Activated CD4-positive, alpha-beta memory T cell treated with anti-CD3 and anti-CD28 coated beads for 36 hours (primary cell): ENCODE measurements at places on chromosomes 4 and X. TPM values are rescaled to one million over a fixed set of nuclear protein-coding genes. Genes with fewer than 3 reads are reported as not detected.

Gene LUZP4
- total RNA-seq, result not detected

Gene ARHGAP24
- not detected for total RNA-seq

Gene UCP1
- total RNA-seq, result not detected

Gene ZBTB33
- 14.0 TPM for total RNA-seq

Gene TEX13D
- total RNA-seq, result 0.10 TPM

Gene SH3D19
- total RNA-seq, result not detected

Gene IL2
- total RNA-seq, result 165 TPM

Gene F9
- total RNA-seq, result not detected

Gene DGAT2L6
- total RNA-seq, result not detected

Gene PDGFRA
- not detected for total RNA-seq

Gene FAM241A
- total RNA-seq, result 3.1 TPM

Gene HSPA4L
- 3.0 TPM for total RNA-seq

Gene TMPRSS11B
- not detected for total RNA-seq

Gene TEX13C
- not detected for total RNA-seq

Gene UGT2B15
- not detected for total RNA-seq

Gene NDST3
- total RNA-seq, result not detected

Gene CCDC110
- 0.26 TPM for total RNA-seq

Gene SOX3
- not detected for total RNA-seq

Gene ATOH1
- not detected for total RNA-seq

Gene CT45A10
- total RNA-seq, result not detected

Gene RADX
- total RNA-seq, result 12.7 TPM

Gene ADAM29
- not detected for total RNA-seq

Gene MUC7
- not detected for total RNA-seq

Gene SSX3
- not detected for total RNA-seq

Gene TCEAL3
- total RNA-seq, result 5.6 TPM

Gene ENPEP
- not detected for total RNA-seq

Gene HPGD
- 3.4 TPM for total RNA-seq

Gene IDH3G
- 51.5 TPM for total RNA-seq

Gene PAPSS1
- total RNA-seq, result 33.0 TPM

Gene BTC
- not detected for total RNA-seq

Gene PPP1R3F
- 7.0 TPM for total RNA-seq

Gene CENPE
- 49.1 TPM for total RNA-seq

Gene KCND1
- 2.5 TPM for total RNA-seq

Gene RAP2C
- total RNA-seq, result 43.7 TPM

Gene TACR3
- total RNA-seq, result not detected

Gene GPAT3
- total RNA-seq, result 4.2 TPM

Gene CFAP47
- total RNA-seq, result not detected

Gene TLR1
- total RNA-seq, result 1.8 TPM

Gene PROM1
- not detected for total RNA-seq
